ENCODE measurements at places on chromosomes 5 and 9.
A peak's percentile ranks its signal among the peaks of the same experiment; 100 is the strongest.

DNA sequence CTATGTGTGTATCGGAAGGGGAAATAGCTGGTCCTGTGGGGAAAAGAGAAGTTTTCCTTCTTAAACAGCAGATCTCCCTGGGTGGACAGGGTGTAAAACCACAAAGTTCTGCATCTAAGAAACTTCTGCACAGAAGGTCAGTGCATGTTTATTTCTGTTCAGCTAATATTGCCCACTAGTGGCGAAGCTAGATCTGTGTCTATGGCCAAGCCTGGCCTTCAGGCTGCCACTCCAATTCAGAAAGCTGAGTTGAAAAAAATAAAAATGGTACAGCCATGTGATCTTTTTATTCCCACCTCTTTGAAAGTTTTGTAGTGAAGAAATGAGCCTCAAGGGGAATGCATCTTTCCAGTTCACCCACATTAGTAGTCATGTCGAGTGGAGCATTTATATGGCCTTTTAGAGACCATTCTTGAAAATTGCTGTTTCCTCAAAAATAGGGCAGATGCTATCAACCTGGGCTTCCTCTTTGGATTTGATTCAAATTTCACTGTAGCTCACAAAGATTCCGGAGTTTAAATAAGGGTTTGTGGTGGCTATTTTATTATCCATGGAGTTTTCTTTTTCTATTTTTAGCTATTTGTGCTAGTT, 488.0 kb downstream of the PRELID2 start:
- peak; percentile 62 for DNase-seq

- DNase-seq, result no peak
Observed at GRCh38 chr5:93192087-93192486, 388.9 kb downstream of the NR2F1-AS1 start.

GRCh38 chr9:71758785-71759184, 9.5 kb downstream of the CEMIP2 start:
- no peak for DNase-seq

DNA sequence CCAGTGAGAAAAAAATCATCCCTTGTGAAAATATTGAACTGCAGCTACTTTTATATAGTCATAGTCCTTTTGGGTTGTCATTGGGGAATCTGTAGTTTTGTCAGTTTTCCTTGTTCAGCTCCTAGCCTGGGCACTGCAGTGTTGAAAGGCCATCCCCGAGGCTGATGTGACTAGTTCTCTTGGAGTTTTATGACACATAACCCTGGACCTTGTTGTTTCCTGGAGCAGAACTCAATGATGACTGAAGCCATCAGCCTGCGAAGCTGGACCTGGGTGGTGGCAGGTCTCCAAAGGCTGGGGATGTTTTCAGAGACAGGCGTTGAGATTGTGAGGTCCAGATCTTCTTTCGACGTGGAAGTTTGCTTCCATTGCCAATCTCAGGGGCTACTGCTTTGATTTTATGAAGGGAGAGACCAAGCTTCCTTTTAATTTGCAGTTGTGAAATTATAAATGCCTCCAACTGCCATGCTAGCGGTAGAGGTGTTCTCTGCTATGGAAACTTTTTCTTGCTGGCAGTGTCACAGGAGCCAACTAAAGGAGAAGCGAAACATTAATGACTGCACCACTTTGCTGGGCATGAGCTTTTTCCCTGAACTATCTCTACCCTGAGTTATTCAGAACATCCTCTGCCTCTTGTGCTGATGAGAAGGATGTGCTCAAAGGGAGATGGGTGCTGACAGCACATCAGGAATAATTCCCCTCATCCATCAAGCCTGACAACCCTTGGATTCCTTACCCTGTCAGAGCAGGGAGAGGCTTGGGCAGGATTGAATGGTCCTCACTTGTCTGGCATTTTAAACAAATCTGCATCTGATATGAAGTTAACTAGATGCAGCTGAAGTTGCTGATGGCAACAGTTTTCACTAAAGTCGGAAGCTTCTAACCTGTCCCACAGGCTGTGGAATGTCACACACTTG, 209.6 kb downstream of the MAST4 start:
- no peak for DNase-seq

DNA sequence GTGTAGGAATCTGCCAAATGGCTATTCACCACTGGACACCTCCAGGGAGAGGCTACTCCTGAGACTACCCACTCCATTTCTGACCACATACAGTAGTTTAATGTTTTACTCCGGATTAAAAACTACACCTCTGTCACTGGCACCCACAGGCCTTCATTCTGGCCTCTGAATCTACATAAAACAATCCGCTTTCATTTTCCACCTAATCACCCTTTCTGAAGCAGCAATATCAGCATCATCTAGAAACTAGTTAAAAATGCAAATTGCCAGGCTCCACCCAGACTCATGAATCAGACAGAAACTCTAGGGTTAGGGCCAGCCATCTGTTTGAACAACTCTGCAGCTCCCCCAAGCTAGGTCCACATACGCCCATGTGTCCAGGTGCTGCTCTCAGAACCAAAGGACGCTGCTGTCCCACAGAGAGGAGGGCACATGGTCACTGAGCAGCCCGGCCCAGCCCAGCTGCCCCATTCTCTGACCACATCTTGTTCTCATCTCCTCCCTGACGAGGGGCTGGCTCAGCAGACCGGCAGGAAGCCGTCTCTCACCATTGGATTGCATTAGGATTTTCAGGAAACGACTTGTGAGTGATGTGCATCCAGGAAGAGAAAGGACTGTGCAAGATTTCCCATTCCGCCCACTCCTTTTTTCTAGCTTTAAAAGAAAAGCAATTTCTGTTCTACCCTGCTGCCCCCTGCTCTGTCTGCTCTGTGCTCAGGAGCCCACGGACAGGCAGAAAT, 34.7 kb downstream of the ADAM19 start:
- DNase-seq, result peak; percentile 15

DNA sequence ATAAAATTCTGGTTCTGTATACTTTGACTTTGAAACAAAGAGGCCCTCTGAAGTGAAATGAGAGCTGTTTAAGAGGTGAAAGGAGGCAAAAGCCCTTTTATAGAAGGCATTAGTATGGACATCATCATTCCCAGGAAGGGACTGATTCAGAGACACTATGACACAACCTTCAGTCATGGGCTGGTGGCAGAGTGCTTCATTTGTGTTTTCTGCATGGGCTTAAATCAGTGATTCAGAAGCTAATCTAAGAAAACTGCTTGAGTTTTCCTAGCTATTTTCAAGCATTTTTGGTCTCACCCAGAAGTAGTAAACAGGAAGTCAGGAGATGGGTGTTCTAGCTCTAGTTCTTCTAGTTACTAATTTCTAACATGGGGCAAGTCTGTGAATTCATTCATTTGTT, 288.9 kb downstream of the TRPM3 start:
- DNase-seq, result no peak

DNA sequence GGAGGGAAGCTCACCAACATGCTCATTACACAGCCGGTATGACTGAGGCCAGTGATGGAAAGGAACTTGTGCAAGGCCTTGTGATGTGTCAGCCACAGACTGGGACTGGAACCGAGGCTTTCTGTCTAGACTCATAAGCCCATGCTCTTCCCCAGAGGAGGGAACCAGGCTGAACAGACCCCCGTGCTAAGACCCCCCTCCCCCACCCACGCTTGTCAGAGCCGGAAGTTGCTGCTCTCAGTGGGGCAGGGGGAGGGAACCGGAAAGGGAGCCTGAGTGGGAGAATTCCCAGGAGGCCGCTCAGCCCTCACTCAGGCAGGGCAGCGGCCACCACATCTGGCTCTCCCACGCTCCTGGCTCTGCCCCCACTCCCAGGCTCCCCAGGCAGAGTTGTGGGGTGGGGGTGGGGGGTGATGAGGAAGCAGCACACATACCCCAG, 4.1 kb upstream of the PDGFRB start:
- no peak for DNase-seq

DNA sequence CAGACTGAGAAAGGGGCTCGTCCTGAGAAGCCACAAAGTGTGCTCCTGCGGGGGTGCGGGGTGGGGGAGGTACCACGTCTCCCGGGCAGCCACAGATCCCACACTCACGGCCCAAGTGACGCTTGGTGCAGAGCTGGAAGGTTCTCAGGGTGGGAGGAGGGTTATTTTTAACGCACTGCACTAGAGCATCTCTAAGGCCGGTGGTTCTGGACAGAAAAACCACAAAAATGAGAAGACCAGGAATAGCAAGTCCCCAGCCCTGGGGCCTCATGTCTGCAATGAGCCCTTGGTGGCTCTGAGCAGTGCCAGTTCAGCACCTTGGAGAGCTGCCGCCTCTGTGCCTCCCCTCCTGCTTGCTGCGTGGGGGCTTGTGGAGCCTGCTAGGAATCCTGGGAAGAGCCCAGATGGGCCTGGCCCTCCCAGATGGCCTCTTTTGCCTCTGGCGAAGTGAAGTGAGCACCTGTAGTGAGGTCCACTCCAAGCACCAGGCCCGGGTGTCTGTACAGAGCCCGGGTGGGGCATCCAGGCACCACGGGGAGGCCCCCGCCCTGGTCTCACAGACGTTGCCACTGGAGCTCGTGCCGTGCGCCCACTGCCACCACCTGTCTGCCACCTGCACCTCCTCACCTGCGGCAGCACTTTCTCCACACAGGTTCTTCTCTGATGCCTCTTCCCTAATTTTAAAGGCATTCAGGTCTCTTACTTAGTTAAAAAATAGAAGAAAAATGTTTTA, 48.9 kb upstream of the CACNA1B start:
- DNase-seq, result peak; percentile 86

- no peak for DNase-seq
Observed at GRCh38 chr5:88118179-88118578, 150.5 kb downstream of the TMEM161B start.

DNA sequence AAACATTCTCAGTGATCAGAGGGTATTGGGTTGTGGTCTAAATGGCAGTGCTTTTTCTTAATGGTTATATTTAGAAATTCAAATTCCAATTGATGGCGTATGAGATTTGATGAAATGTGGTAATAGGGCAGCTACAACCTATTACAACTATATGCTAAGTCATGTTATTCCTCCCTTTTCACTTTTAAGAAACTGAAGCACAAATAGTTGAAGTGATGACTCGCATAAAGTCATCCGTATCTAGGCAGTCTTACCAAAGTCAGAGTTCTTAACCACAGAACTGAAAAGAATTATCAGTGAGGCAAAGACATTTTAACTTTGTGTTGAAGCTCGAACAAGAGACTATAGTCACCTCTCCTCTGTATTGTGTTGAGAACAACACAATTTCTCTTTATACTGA, 28.2 kb downstream of the C9orf152 start:
- no peak for DNase-seq

DNA sequence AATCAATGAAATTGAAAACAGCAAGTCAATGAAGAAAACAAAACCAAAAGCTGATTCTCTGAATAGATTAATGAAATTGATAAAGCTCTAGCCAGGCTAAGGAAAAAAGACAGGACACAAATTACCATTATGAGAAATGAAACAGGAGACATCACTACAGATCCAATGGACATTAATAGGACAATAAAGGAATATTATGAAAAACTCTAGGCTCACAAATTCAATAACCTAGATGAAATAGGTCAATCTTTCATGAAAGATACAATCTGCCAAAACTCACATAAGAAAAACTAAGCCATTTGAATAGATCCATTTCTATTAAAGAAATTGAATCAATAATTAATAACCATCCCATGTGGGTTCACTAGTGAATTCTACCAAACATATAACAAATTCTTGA, 37.3 kb downstream of the TTC23L start:
- no peak for DNase-seq

DNA sequence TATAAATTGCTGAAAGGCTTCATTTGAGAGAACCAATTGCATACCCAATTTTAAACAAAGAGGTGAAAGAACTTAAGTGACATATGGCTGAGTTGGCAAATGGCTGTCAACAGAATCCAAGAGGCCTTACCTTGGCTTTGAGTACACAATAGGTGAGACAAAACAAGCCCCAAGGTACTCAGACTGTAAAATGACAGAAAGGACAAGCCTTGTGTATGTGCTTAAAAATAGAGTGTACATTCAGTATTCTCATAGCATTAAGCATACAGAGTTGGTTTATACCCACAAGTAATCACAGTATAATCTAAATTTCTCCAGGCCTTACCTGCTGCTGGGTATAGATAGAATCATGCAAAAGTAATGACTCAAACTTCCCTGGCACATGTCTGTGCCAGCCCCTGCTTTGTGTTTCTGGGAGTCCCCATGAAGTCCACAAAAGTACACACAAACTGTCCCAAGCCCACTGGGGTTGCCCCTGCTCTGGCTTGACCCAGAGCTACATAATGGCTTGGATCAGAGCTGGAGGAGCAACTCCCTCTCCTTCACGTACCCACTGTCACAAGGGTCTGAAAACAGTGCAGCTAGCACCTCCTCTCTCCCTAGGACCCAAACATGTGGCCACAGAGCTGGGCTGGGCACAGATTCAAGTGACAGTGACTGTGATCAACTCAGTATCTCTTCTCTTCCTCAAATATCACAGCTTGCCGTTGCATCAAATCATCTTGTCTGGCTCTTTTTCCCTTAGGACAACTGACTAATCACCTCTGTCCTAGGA, 250.8 kb downstream of the ENC1 start:
- DNase-seq, result no peak

GRCh38 chr5:45038366-45038987, 229.7 kb downstream of the MRPS30 start:
- DNase-seq, result peak; percentile 58

DNA sequence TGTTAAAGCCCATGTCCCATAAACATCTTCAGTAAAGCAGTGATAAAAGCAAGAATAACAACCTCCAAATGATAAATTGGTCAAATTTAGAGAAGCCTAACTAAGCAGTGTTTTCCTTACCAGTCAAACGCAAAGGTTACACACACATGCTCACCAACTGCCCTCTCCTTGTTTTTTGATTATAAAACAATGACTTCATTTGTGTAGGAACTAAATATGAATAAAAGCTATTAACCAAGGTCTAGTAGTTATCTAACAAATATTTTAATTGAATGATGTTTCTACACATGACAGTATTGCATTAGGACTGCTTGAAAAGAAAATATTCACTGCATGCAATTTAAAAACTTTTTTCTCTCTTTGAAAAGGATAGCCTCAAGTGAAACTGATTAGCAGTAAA, 36.7 kb downstream of the PCA3 start:
- DNase-seq, result no peak

DNA sequence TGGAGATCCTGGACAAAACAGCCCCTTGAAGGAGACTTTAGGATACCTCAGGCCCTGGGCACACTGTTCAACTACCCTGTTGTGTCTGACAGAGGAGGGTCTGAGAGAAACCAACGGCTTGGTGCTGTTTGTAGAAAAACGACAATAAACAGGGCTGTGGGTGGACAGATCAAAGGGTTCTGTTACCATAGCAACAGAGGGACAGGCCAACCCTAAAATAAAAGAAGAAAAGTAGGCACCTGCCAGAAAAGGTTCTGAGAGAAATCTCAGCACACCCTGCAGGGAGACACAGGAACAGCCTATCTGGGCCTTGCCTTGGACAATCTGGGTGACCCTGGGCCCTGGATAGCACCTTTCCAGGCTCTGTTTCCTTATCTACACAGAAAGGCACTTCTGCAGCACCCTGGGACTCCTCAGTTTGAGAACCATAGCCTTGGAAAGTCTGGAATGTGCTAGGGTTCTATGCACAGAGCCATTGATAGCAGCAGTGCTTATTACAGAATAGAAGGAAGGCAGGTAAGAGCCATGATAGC, 104.8 kb upstream of the TBC1D2 start:
- DNase-seq, result peak; percentile 17

GRCh38 chr5:79831381-79832309, 142.0 kb downstream of the CMYA5 start:
- no peak for DNase-seq

GRCh38 chr9:15211815-15212495, 95.1 kb downstream of the TTC39B start:
- DNase-seq, result no peak

GRCh38 chr5:161274951-161275350, 271.6 kb downstream of the GABRB2 start:
- no peak for DNase-seq

GRCh38 chr5:131218392-131218791, 45.5 kb upstream of the CDC42SE2 start:
- DNase-seq, result no peak
